NCI-H460 (cell line): ENCODE measurements at places on chromosomes 2 and 18. TPM values are rescaled to one million over a fixed set of nuclear protein-coding genes. Genes with fewer than 3 reads are reported as not detected.

FEV gene
- not detected in 2 replicates for total RNA-seq

FIGLA gene
- total RNA-seq = not detected in 2 replicates

DNA sequence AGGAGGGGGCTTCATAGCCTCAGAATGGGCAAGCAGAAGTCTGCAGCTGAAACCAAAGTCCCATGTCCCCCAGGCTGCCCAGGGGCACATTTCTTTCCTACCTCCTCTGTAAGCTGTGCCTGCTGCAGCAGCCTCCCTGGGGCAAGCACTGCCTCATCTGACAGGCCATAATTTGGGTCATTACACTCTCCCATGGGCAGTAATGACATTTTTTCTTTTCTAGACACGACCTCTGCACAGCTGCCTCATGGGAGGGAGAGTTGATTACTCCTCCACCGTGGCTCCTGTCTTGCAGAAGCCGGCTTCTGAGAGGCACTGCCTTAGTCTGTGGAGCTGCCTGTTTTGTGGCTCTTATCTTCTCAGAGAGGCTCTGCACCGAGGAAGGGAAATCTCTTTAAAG is 268.9 kb downstream of the TDRD15 start:
- DNase-seq = no peak

SPDYA gene
- total RNA-seq = 0.23 and 0.30 TPM in 2 replicates

DNA sequence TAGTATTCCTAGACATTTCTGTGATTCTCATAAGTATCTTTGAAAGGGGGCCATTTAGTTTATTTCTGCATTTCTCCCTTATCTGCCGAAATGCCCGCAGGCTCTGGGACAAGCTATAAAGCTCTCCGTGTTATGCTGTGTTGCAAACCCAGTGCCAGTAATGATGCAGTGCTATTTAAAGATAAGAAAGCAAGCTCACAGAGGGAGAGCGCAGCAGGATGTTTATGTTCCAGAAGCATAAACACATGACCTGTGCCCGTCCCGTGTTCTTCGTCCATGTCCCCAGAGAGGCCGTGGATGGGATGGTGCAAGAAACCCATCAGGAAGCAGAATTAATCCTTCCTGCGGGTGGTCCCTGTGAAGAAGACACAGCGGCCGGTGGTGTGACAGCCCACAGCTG is 99.4 kb downstream of the NEDD4L start:
- no peak for DNase-seq

OLA1 gene
- total RNA-seq = 152 and 198 TPM in 2 replicates

GRCh38 chr2:66575625-66576310 is 140.8 kb downstream of the MEIS1 start:
- no peak for DNase-seq

NPHP1 gene
- 9.8 and 11.9 TPM in 2 replicates for total RNA-seq

SPC25 gene
- 10.8 and 12.7 TPM in 2 replicates for total RNA-seq

DNA sequence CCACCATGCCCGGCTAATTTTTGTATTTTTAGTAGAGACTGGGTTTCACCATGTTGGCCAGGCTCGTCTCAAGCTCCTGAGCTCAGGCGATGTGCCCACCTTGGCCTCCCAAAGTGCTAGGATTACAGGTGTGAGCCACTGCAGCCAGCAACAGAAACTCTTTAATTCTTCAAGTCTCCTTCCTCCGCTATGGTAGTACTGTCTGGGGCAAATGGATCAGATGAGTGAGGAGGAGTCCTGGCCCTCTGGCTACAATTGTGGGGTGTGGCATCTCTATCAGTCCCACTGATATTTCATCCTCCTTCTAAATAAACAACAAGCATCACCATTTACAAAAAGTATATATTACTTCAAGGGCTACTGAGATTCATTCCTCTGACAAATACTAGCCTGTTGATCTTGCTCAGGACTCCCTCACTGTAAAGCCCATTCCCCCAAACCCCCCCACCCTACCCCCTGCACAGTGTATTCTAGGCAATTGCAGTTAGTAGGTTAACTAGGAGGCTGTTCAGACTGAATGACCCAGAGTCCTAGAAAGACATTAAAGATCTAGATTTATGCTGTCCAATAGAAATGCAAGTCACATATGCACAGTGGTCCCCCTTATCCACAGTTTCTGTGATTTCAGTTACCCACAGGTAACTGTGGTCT is 71.2 kb upstream of the STAM2 start:
- no peak for DNase-seq

DNA sequence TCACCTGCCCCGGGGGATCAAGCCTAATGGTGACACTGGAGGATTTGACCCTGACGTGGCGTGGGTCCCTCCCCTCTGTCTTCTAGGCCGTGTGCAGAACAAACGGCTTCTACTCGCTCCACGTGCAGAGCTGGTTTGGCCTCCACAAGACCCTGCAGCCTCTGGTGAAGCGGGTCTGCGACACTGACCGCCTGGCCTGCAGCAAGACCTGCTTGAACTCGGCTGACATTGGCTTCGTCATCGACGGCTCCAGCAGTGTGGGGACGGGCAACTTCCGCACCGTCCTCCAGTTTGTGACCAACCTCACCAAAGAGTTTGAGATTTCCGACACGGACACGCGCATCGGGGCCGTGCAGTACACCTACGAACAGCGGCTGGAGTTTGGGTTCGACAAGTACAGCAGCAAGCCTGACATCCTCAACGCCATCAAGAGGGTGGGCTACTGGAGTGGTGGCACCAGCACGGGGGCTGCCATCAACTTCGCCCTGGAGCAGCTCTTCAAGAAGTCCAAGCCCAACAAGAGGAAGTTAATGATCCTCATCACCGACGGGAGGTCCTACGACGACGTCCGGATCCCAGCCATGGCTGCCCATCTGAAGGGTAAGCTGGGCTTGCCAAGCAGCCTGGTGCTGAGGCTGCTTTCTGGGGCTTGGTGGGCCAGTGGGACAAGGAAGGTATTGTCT is 112.0 kb downstream of the VIT start:
- DNase-seq = no peak

DNA sequence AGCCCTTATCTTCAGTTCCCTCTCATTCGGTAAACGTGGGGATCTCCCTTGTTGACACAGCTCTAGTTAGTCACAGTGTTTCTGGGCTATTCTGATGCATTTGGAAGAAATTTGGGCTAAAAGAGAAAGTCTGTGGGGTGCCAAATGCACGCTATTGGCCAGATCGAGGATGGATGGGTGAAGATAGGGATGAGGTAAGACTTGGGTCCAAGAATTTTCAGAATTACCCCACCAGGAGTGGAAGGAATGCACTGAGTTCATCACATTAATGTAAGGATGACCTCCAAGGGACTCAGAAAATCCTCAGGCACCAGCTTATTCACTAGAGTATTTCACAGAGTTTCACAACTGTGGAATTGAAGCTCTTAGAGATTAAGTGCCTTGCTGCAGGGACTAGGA is 49.3 kb downstream of the NRP2 start:
- DNase-seq = no peak

GRCh38 chr2:61222567-61222966 is 60.6 kb downstream of the C2orf74 start:
- DNase-seq = no peak

TEKT4 gene
- total RNA-seq = not detected in 2 replicates

RESP18 gene
- total RNA-seq = not detected in 2 replicates

MARS2 gene
- 19.3 and 24.0 TPM in 2 replicates for total RNA-seq

NT5C1B gene
- total RNA-seq = not detected in 2 replicates

DNA sequence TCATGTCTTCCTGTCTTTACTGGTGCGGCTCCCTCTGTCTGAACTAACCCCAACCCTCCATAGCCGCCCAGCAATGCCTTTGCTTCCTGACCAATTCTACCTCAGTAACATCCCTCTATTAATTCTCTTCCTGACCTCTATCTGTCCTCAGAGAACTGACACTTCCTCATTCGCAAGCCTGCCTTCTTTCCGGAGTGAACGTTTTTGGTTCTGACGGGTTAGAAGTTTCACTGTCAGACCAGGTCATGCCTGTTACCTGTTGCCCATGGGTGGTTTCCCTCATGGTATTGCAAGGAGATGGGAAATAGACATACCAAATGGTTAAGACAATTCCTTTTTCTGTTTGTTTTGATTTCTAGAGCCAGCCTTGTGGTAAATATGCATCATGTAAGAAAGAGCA is 453.4 kb upstream of the SLC14A2 start:
- no peak for DNase-seq

SLC30A3 gene
- 0.50 and 0.75 TPM in 2 replicates for total RNA-seq

DNA sequence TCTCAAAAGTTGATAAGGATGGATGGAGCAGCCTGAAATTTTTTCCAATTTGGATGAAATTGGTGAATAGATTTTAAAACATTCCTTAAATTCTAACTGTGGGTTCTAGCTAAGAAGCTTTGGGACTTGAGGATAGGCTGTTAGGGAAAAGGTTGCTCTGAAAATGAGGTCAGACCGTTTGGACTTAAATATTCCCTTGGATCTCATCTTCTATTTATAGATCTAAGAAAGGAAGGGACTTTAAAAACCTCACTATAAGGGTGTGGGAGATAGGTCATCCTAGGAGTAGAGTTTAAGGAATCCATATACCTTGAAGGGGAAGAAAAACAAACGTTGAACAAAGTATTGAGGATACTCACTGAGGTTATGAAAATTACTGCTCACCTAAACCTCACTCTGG is 17.4 kb upstream of the SNORC start:
- no peak for DNase-seq

- DNase-seq = no peak
Measured at GRCh38 chr2:181188605-181189004, 208.2 kb downstream of the UBE2E3 start.

- DNase-seq = no peak
Measured at GRCh38 chr2:152658221-152658620, 59.0 kb downstream of the PRPF40A start.

DNA sequence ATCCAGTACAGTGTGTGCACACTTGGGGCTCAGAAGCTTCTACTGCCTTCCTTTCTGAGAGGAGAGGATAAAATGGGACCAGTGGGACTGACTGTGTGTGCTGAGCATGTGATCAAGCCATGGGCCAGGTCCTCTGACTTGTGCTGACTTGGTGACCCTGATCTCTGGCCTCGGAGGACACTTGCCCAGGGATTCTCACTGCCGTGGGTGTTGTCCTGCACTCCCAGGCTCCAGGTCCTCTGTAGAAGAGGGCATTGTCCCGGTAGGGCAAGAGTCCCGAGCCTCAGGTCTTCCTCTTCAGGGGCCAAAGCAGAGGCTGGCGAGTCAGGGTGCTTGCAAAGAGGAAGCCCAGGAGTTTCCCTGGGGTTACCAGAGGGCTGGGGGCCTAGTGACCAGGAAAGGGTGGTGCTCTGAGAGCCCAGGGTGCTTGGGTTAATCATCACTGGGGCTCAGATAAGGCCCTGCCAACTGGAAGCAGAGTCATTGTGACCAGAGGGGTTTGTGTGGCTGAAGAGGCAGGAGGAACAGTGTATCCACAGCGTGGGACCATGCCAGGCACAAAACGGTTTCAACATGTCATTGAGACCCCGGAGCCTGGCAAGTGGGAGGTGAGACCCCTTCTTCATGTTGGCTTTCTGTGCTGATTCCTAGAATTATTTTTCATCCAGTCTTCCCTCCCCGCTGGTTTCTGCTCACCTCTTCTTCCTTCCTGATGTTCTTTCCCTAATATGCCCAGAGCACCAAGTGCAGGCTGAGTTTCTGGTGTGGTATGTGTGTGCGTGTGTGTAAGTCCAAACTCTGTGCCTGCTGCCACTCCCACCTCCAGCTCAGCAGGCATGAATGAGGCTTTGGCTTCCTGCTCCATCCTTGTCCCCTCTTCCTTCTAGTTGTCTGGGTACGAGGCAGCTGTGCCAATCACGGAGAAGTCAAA is at the start of gene GCKR:
TSS of gene GCKR (plus strand) at position 483 of the 931 bp plus-strand sequence. CDS start at position 549, 66 bp downstream.
- no peak for DNase-seq

DNA sequence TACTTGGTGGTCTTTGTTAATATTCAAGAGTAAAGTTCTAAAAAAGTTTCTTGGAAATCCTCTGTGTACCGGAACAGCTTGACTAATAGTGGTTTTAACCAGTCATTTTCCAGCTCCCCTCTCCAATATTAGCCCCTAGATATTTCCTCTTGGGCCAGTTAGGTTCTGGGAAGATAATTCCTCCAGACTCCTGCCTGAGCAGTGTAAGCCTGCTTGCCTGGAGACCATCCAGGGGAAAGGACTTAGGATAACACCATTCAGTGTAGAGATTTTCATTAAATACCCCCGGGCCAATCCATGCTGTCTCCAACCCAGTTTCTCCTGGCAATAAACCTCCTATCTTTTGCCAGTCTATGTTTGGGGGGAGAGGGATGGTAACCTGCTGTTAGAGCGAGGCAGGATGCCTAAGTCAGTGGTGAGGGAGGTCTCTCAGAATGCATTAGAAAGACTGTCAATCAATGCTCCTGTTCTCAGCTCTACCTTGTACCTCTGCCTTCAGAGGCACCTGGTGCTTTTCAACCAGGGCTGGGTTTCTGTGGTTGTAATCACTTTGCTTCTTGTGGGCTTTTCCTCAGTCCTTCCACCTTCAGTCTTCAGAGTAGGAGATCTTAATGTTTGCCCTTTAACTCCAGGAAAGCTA is 186.4 kb downstream of the RNF152 start:
- no peak for DNase-seq

TGFA gene
- total RNA-seq = 0.64 and 1.3 TPM in 2 replicates

EVA1A gene
- not detected in 2 replicates for total RNA-seq

PRSS56 gene
- total RNA-seq = not detected in 2 replicates

DNA sequence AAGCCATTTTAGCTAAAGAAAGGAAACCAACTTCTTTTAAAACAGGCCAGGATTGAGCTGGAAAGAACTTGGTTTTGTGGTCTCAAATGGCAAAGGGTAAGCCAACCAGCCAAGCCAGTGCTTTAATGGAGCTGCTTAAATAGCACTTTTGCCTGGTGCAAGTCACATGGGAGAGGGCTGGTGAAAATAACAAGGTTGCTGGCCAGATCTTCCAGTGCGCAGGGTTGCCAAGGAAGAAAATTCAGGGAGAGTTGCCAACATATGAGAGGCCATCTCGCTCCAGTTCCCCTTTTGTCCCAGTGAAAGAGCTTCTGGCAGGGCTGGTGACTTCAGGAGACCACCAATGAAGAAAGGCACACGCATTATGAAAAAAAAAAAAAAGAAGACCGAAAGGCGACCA is 57.3 kb downstream of the IRS1 start:
- DNase-seq = no peak

GRCh38 chr2:217168496-217168895 is 308.6 kb upstream of the TNP1 start:
- DNase-seq = no peak

DNA sequence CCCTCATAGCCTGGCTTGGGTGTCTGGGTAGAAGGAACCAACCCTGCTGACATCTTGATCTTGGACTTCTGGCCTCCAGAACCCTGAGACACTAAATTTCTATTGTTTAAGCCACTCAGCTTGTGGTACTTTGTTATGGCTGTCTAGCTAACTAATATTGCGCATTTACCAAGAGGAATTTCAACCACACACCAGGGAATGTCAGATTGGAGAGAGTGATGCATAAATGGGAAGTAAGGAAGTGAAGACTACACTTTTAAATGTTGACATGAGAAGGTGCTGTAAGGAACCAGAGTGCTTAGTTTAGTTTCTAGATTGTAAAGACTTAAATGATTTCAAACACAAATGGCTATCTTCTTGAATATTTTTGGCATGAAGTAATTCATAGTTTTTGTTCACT is 98.9 kb upstream of the ITGB6 start:
- DNase-seq = no peak
